ENCODE measurements at places on chromosomes 7 and 10.

DNA sequence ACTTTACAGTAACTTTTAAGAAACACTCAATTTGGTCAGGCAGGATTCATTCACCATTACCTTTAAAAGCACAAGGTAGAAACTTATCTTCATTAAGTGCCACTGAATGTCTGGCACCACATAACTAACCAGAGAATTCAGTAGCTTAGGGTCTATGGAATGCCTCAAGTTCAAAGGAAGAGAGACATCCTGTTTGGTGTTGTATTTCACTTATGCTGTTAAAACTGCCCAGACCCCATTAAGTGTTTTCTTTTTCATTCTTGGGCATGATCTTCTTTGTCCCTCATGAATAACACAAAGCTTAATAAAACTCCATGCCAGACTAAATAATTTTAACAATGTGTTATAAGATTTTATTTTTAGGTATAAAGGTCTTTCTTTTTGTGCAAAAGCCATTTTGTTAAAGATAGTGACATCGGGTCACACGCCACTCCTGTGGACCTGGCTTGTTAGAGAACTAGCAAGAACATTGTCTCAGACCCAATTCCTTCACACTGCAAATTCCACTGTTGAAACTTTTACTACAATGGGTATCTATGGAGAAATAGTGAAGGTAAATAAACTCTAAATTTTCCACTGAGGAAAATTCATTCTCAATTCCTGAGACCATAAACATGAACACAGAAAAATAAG, 221.0 kb downstream of the TWIST1 start:
- DNase-seq: no peak

GRCh38 chr7:105677817-105678573, 96.7 kb upstream of the EFCAB10 start:
- DNase-seq: no peak

DNA sequence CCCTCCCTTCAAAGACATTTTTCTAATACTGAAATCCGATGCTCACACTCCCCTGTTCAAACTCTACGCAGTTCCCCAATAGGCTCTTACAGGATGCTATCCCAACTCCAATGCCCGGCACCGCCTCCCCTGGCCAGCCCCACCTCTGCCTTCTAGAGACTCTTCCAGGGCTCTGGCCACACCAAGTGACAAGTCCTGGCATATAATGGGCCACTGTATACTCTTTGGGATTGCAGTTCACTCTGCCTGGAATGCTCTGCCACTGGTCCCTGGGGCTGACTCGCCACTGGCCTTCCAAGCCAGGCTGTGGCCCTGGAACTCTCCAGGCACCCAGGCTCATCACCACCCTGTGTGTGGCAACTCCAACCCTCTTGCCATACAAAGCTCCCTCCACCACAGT, 3.1 kb upstream of the BRI3 start:
- DNase-seq: peak; percentile 1

- DNase-seq: peak; percentile 41
Measured at GRCh38 chr7:149285603-149286002, 23.6 kb downstream of the ZNF783 start.

GRCh38 chr7:1595636-1596035, 25.8 kb upstream of the PSMG3 start:
- DNase-seq: no peak

- DNase-seq: no peak
Measured at GRCh38 chr10:73645251-73645650, 4.0 kb upstream of the MYOZ1 start.

GRCh38 chr7:37882086-37882485, 33.7 kb downstream of the NME8 start:
- DNase-seq: no peak

GRCh38 chr10:45368181-45368580, 5.8 kb upstream of the ALOX5 start:
- no peak for DNase-seq

- DNase-seq: peak; percentile 24
Measured at GRCh38 chr10:32957341-32958084, 517 bp downstream of the ITGB1 start.

DNA sequence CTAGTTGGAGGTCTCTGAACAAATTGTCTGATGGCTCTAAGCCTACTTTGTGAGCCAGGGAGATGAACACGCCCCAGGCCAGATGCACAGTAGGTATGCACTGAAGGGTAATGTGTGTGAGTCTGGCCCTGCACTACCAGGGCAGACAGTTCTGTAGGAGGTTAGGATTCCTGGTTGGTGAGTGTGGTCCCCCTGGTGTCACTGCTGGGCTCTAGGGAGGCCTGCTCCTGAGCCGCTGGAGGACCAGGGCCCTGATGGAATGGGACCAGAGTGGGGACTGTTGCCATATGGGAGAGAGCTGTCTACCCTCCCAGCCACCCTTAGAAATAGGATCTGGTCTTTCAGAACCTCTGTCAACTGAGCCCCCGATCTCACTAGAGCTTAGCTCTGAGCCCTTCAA, 42.0 kb downstream of the CDH23 start:
- DNase-seq: no peak

GRCh38 chr7:106767498-106768323, 97.4 kb upstream of the PIK3CG start:
- peak; percentile 19 for DNase-seq

GRCh38 chr7:144735505-144736276, 100.2 kb downstream of the TPK1 start:
- DNase-seq: no peak

GRCh38 chr10:110016039-110016438, 8.3 kb downstream of the ADD3 start:
- DNase-seq: peak; percentile 15

DNA sequence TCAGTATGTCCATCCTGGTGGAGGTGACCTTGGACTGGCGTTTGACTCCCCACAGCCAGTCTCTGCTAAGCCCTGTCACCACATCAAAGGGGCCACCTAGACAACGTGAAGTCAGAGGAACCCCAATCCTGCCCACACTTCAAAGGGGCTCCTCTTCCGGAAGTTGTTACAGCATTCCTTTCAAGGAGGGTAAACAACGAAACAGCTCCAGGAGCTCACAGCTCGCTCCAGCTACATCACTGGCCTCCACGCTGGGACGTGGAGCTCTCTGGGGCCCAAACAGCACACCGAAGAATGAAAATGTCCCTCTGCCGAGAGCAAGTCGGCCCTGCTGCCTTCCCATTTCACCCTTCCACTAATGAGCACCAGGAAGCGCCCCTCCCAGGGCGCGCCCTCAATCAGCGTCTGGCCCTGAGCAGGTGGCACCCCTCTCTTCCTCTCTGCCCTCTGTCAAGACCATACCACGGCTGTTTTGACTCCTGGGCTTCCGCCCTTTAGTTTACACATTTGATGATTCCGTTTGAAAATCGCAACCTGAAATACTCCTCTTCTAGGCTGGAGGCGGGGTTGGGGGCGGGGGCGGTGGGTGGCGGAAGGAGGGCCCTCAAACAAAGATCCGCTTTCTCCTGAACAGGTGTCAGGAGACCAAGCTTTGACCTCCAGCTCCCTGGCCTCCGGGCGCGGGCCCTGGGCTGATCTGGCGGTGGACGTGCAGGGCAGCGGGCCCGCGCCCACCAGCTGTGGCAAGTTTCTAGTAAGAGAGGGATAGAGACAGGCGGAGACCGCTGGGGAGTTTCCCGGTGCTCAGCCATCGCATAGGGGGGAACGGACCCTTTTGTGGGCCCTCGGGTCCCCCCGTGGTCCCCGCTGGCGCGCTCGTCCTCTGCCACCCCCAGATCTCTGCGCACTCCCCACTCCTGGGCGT, 53.1 kb upstream of the KDM7A start:
- DNase-seq: no peak

DNA sequence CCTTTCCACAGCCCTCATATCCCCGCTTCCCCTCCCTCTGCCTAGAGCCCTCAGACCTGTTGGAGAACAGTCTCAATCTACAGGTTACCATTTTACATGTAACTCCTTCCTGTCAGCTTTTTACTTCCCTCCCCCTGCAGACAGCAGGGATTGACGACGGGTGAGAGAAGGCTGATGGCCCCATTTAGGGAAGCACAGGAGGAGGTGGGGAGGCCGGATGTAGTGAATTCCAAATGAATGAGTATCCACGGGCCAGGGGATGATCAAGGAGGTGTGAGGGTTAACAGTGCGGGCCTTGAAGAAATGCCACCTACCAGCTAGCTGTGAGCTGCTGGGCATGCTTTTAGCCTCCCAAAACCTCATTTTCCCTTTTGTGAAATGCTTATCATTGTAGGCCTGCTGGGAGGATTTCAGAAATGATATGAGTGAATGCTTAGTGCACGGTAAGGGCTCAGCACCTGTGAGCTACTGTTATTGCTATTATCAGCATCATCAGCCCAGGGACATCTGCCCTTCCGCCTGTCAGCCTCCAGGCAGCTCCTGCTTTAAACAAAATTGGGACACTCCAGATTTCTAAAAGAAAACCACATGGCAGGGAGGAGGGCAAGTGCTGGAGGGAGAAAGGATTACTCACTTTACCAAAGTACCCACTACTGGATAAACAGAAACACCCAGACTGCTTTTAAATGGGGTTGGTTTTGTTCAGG, 6.5 kb upstream of the NANOS1 start:
- peak; percentile 90 for DNase-seq

- DNase-seq: no peak
Measured at GRCh38 chr7:142754681-142755575, 5.7 kb downstream of the PRSS1 start.

DNA sequence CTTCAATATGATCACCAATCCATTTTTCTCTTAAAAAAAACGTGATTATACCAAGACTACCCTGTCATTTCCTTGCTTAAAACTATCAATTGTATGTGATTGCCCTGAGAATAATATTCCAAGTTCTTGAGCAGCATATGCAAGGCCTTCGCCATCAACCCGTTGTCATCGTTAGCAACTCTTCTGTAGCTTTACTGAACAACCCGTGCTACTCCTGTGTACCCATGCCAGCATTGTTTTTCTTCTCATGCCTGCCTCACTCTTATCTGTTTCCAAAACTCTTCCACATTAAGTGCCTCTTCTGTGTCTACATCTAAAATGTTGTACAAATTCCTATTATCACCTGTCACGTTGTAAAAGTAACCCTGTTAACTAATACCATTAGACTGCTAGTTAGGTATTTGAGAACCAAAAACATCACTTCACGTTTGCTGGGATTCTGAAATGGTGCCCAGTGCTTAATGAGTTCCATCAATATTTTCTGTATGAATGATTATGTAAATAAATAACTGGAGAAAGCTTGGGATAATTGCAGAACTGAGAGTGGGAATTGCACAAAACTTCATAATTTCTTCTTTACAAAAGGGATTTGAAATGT, 10.5 kb downstream of the CAV2 start:
- no peak for DNase-seq

GRCh38 chr10:27723436-27723835, 22.2 kb downstream of the MKX start:
- peak; percentile 92 for DNase-seq

GRCh38 chr10:111999205-111999914, 184.2 kb downstream of the GPAM start:
- DNase-seq: no peak

GRCh38 chr10:70283445-70284399, at the start of gene NPFFR1:
TSS of gene NPFFR1 (minus strand) at chr10:70284004. CDS start at chr10:70283676, 328 bp downstream.
- no peak for DNase-seq

GRCh38 chr10:111656066-111656465, 527.5 kb downstream of the GPAM start:
- peak; percentile 49 for DNase-seq

GRCh38 chr7:31782411-31782991, 95.5 kb downstream of the PPP1R17 start:
- DNase-seq: peak; percentile 68

DNA sequence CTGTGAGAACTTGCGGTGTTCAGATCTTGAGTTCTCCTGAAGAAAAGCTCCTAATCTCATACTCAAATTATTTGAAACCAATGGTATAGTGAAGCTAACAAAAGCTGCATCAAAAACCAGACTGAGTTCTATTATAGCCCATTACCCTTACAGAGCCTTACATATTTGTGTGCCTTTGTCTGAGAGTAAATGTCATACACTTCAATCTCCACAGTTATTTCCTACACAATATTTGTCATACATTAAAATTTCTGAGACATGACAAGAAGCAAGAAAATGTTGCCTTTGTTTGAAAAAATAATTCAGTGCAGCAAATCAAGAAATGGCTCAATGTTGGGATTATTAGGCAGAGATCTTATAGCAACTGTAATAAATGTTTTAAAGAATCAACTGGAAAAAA, 776.1 kb upstream of the MBL2 start:
- DNase-seq: no peak

GRCh38 chr10:88534072-88534665, 48.9 kb downstream of the RNLS start:
- DNase-seq: no peak
